ENCODE measurements at places on chromosomes 3 and 15.

- no peak for DNase-seq
Measured at GRCh38 chr15:49855917-49856637, 235.2 kb downstream of the DTWD1 start.

- no peak for DNase-seq
Measured at GRCh38 chr15:90560229-90560776, 30.6 kb downstream of the CRTC3 start.

- DNase-seq, result no peak
Measured at GRCh38 chr3:31891876-31892455, 89.1 kb downstream of the OSBPL10 start.

DNA sequence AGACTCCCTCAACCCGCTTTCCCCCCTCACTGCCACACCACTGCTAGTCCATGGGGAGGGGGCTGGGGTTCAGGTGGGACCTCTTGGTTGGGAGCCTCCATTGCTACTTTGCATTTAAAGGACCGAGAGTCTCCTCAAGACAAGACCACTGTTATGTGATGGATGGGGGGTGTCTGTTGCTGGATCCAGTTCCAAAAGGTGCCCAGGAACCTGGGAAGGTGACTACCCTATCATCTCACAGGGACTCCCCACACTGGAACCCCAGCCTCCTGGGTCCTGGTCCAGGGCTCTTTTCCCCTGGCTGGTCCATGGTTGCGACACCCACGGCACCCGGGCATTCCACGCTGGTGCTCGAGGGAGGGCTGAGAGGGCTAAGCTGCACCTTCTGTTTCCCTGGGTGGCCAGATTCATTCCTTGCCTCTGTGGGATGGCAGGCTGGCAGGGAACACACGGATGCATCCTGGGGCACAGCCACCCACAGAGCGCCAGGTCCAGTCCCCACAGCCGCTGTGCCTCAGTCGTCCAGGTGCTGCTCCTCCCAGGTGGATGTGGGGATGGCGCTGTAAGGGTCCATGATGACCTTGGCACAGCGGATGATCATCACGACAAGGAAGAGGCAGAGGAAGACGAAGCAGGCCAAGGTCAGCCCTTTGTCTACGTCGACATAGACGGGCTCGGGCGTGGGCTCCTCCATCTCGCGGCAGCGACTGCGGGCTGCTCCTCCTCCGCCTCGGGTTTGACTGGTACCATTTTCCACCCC, 48.6 kb downstream of the FAH start:
- DNase-seq, result no peak

DNA sequence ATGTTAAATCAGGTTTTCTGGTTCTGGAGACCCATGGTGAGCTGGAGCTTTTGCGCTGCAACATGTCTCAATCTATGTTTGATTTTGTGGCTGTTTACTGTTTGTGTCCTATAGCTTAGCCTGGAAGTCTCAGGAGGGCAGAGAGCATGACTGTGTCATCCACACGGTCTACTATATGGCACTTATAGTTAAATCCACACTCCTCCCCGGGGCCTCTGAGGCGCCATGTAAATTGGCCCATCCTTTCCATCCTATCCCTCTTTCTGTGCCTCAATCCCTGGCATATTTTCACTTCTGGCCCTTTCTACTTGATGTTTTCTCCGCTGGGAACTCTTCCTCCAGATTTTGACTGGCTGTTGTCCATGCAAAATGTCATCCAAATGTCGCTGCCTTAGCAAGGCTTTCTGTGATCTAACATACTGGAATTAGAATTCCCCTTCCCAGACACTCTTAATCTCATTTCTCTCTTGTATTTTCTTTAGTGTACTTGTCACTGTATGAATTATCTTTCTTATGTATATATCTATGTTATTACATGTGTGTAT, 560.8 kb upstream of the RGMA start:
- DNase-seq, result no peak

Data from nephron progenitor cell (in vitro differentiated cells).